Activated T-cell treated with anti-CD3 and anti-CD28 coated beads for 48 hours (primary cell): ENCODE measurements at places on chromosomes 6 and 20.
A peak's percentile ranks its signal among the peaks of the same experiment; 100 is the strongest.

DNA sequence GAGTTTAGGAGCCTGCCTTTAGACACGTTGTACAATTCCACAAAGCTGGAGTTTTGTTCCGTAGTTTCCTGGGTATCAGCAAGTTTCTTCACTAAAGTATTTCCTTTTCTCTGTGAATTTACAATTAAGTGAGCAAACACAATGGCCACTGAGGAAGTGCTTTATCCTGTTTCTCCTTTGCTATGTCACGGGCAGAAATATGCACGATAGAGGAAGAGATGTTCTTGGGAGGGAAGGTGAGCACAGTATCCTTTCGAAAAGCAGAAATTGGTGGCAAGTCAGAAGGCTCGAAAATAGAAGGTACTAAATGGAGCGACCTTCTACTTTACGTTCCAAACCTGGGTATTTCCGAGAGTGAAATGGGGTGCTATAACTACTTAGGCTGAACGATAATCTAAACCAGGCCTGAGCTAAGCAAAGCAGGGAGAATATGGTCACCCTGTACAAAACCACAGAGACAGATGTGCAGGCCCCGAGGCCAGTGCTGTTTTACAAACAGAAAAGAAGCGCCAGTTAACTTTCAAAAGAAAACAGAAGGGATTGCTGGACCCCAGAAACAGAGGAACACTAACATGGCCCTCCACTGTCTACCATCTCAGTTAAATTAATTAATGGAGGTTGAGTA is 259.6 kb downstream of the TBC1D7 start:
- DNase-seq = no peak

- no peak for DNase-seq
Observed at GRCh38 chr6:17125407-17125806, 23.6 kb downstream of the STMND1 start.

- no peak for DNase-seq
Observed at GRCh38 chr6:108566406-108566805, 5.7 kb downstream of the FOXO3 start.

GRCh38 chr6:89940225-89941027 is 46.2 kb downstream of the GJA10 start:
- peak; percentile 52 for DNase-seq

DNA sequence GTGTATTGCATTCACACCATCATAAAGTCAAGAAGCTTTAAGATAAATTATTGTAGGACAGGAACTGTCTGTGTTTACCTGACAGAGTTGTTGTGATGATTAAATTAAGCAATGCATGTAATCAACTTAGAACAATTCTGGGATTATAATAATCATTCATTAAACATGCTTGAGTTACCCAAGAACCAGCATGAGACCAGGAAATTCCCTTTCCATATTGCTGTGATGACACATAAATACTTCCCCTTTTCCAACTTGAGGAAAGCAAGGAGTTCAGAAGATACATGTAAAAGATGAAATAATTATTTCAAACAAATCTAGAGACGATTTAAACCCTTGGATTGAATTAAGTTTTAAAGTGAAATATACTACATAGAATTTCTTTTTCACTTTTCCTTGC is 404.4 kb downstream of the GJA1 start:
- no peak for DNase-seq

- DNase-seq = no peak
Observed at GRCh38 chr6:131931063-131931750, 20.0 kb downstream of the CCN2 start.

GRCh38 chr6:18413381-18413780 is 26.2 kb downstream of the RNF144B start:
- DNase-seq = no peak

GRCh38 chr6:152099446-152100182 is 292.1 kb downstream of the ESR1 start:
- no peak for DNase-seq

- no peak for DNase-seq
Observed at GRCh38 chr6:6701864-6702263, 113.3 kb downstream of the LY86 start.

DNA sequence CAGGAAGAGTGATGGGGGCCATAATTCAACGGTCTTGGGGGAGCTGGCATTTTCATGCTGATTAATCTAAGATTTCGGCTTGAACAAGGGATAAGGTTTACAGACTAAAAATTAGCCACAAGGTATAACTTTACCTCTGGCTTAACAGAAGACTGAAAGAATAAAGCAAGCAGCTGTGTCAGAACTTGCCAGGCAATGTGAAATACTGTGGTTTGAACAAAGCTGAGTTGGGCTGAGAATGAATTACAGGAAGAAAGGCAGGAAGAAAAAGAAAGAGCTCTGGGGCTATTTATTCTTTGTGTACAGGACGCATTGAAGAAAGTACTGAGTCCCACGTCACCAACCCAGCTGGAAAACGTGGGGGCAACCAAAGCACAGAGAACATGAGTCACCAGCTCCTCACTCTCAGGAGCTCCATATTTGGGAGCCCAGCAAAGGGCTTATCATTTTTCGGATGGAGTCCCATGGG is 121.5 kb upstream of the NEDD9 start:
- peak; percentile 64 for DNase-seq

DNA sequence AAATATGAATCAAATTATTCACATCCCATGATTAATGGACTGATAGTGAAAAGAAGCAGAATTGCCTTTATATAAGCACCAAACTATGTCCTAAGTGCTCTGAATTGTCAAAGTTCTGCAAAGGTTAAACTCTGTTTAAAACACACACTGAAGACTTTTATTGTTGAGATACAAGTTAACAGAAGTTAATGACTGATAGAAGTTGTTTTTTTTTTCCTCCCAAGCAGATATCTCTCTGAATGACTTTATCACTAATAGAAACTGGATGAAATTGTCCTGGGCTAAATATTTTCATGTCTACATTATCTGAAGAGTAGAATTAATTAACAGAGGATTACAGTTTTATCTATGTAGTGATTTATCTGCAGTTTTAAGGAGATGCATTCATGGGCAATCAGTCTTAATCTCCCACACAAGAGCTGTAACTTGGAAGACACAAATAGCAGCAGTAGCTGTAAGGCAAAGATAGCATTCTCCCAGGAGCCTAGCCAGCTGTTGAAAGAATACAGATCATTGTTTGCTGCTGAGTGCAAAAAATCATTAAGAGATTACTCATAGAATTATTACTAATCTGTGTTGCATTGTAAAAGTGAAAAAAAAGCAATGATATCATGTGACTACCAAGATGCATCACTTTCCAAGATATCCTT is 49.9 kb downstream of the BMP5 start:
- no peak for DNase-seq
